IMR-90 (cell line): ENCODE measurements at places on chromosomes 11 and 22. TPM values are rescaled to one million over a fixed set of nuclear protein-coding genes. Genes with fewer than 3 reads are reported as not detected.

- no peak for DNase-seq
Observed at GRCh38 chr11:117361432-117361831, 33.8 kb downstream of the CEP164 start.

DNA sequence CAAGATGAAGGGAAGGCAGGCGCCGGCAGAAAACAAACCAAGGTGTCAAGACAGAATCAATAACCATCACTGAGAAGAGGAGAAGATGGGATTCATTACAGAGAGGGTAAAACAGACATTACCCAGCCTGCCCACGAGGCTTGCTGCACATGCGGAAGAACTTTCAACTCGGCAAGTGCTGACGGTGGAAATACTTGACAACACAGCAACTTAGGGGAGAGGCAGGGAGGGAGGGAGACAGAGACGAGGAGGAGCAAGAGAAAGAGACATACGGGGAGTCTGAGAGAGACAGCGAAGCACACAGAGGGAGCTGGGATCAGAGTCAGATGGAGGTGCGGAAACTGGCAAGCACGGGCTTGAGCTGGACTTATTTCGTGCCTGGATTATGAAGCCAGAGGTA, 129.3 kb upstream of the NECTIN1 start:
- DNase-seq, result no peak

GRCh38 chr11:59602432-59602831, 13.1 kb downstream of the OSBP start:
- no peak for DNase-seq

DNA sequence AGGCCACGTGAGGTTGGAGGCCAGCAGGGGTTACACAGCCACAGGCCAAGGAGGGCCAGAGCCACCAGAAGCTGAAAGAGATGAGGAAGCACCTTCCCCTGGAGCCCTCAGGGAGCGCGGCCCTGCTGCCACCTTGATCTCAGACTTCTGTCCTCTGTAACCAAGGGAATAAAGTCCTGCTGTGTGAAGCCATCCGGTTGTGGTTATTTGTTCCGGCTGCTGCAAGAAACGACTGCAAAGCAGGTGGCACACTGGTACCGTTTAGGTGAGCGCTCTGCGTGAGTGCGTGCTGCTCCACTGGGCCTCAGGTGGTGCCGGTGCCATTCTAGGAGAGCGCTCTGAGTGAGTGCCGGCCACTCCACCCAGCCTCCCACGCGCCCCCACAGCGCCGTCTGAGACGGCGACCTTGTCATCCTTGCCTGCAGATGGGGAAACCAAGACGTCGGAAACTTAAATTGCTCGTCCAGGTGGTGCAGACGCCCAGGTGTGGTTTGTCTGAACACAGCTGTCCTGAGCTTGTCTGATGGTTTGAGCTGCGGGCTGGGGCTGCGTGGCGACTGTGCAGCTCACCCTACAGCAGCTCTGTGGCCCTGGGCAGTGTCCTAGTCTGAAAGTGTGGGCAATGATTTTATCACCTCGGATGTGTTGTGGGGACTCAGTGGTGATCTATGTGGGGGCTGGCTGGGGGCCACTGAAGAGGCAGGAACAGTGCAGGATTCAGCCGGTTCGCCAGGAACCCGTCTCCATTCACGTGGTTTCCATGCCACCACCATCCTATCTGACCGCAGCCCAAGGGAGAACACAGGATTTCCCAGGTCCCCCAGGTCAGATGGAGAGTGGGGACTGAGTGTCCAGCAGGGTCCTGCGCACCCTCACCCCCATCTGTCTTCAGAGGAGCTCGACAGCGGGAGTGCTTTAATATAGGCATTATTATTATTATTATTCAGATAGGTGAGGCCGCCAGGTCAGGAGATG, 4.6 kb upstream of the MRGPRG start:
- no peak for DNase-seq

DNA sequence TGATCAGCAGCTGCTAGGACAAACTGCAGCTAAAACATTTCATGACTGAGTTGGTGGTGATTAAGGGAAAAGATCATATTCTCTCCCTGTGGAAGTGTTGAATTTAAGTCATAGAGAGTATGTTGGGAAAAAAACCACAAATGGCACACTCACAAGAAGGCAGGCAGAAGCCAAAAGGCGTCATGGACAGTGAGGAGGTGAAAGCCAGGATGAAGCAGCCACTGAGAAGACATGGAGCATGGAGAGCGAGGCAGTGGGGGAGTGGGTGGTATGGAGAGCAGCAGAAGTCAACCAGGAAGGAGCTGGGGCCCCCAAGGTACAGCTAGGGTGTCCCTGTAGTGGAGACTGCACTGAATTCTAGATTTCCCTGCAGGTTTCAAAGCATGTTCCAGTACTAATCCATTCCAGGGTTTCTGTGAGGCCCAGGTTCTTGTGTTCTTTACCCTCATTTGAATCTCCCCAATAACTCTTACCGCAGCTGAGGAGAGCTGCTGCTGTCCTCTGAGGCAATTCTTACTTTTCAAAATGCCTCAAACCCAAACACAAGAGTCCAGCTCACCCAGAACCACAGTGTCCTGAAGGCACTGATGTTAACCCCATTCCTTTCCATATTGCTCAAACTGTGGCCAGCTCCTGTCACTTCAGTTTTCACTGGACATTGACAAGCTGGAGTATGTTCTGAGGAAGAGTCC, 191.8 kb upstream of the E2F8 start:
- DNase-seq, result peak; percentile 94

GRCh38 chr22:17787241-17787640, 13.0 kb upstream of the BID start:
- no peak for DNase-seq

MFNG gene
- polyA plus RNA-seq, result 0.15 and 0.24 TPM in 2 replicates

DNA sequence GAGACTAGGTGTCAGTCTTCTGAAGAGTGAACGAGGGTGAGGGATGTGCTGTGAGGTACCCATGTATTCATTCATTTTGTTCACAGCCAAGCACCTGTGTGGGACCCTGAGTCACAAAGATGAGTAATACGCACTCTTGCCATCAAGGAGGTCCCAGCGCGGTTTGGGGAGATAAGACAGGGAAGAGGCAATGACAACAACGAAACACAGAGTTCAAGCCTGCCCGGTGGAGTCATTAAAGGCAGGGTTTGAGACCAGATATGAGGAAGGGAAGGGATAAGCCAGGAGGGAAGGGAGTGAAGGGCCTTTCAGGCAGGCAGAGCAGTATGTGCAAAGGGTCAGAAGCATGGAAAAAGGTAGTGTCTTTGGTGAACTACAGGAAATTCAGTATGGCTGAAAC, 4.6 kb downstream of the DCHS1 start:
- peak; percentile 55 for DNase-seq

DNA sequence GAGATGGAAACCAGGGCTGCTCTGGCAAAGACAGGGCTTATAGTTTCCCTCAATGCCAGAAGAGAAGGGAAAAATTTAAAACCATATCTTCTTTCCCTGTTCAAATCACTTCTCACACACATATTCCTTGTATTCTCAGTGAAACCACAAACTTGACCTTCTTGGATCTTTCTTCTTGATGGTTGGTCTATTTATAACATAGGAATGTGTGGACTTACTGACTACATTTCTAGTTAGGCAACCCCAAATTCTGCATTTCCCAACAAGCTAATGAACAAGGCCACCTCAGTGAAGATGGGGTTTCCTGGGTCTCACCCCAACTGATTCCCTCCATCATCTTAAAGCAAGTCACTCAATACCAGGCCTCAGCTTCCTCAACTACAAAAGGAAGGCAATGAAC, 3.8 kb upstream of the QSER1 start:
- DNase-seq, result peak; percentile 76

- no peak for DNase-seq
Observed at GRCh38 chr22:46909237-46910030, 147.0 kb downstream of the TBC1D22A start.

DNA sequence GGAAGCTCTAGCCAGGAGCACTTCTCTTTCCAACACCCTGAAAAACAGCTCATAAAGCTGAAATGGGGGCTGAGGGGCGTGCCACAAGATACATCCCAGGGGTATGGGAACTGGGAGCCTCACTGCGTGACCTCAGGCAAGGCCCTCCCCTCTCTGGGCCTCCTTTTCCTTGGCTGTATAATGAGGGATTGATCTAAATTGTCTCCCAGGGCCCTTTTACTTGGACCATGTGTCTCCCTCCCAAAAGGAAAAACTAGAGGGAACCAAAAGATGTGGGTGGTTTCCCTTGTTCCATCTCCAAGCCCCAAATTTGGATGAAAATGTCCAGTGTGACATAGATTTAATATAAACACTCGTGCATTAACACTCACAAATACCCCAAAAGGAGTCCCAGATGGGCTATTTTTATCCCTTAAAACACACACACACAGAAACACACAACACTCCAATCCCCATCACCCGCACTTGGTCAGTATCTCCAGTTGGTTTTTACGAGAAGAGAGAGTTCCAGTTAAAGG, 25.9 kb upstream of the SMTN start:
- DNase-seq, result no peak

GRCh38 chr22:23673050-23673620, 17.7 kb upstream of the RGL4 start:
- DNase-seq, result no peak
